Sigmoid colon (tissue), 7 donors: ENCODE measurements at places on chromosomes 6 and 20. TPM values are rescaled to one million over a fixed set of nuclear protein-coding genes. Genes with fewer than 3 reads are reported as not detected.

The PLN gene
- 454 TPM for total RNA-seq

GRCh38 chr6:79764747-79765146, 133.6 kb downstream of the SH3BGRL2 start:
- DNase-seq: no peak

DNA sequence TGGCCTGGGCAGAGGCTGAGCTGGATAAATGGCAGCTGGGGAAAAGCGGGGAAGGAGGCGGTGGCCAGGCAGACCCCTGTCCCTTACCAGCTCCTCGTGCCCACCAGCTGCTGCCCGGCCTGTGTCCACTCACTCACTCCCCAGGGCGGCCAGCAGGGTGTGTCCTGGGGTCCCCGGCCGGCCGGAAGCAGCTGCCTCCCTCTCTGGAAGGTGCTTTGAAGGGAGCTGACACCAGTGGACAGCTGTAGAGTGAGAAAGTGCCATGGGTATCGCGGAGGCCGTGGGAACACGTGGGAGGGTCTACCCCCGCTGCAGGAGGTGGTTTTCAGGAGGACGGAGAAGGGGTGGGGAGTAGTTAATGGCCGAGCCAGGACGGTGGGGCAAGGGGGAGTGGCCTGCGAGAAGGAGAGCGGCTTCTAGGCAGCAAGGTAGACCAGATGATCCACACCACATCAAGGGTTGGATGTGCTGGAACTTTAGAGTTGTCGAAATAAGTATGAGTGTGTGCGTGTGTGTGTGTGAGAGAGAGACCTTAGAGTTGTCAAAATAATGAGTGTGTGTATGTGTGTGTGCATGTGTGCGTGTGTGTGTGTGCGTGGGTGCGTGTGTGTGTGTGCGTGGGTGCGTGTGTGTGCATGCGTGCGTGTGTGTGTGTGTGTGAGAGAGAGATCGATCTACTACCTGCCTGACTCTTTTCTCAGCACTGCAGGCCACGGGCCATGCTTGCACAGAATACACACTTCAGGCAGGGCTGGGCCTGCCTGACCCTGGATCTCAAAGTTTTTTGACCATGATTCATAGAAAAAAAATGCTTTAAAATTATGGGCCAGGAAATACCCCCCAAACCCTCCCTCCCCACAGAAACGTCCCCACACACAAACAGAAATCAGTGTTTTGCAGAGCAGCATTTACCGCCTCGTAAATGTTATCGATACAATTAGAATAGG, 43.9 kb downstream of the CDH4 start:
- DNase-seq: no peak

GRCh38 chr6:20751293-20751935, 217.2 kb downstream of the CDKAL1 start:
- DNase-seq: no peak

DNA sequence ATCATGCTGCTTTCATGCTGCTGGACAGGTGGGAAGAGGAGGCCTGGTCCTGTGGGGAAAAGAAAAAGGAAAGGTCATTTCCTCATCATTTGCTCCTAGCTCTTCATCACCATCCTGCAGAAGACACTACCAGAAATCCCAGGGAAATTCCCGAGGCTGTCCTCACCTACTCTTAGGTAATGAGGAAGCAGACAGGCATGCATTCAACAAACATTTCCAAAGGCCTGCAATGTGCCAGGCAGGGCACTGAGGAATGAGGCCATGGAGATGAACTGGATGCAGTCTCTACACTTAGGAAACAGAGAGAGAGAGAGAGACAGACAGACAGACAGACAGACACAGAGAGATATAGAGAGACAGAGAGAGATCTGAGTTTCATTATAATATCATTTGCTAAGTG, 83.0 kb upstream of the MRPS10 start:
- no peak for DNase-seq

GRCh38 chr6:143015300-143015706, 45.4 kb upstream of the AIG1 start:
- DNase-seq: no peak

GRCh38 chr6:80077067-80077466, 29.4 kb upstream of the BCKDHB start:
- no peak for DNase-seq

GRCh38 chr6:163863565-163863964, 449.0 kb downstream of the QKI start:
- DNase-seq: no peak

- DNase-seq: no peak
Observed at GRCh38 chr6:51640021-51640420, 447.4 kb downstream of the PKHD1 start.

DNA sequence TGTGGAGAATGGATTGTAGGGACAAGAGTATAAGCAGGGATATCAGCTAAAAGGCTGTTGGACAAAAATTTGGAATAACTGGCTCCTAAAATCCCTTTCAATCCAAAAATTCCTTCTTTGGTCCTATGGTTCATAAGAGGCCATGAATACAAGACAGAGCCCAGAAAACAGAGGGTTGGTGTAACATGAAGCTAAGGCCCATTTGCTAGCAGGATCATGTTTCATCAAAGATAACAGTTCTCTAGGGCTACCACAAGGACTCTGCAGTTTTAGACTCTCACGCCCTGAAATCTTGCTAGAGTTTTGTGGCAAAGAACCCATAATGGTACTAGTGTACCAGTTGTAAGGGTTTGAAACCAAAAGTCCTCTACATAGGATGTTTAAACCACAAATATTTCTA, 327.8 kb upstream of the TBX18 start:
- no peak for DNase-seq

DNA sequence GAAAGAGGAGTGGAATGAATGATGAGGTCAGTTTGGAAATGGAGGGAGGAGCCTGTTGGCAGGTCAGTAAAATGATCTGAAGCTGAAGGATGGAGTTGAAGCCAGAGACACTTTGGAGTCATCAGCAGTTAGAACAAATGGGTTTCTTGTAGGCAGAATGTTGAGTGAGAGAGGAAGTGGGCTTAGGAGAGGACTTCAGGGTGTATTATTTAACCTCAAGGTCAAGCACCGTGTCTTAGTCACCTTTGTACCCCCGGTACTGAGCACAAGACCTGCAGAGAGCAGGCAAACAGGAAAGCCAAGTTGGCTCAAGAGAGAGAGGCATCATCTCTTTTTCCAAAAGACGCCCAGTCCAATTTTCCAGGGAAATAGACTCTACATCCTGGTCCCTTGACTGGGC, 23.3 kb downstream of the C20orf173 start:
- DNase-seq: no peak

The LAMP5 gene
- 1.9 TPM for total RNA-seq
